Cardiac muscle cell (in vitro differentiated cells and primary cell): ENCODE measurements at places on chromosomes 5 and 9. TPM values are rescaled to one million over a fixed set of nuclear protein-coding genes. Genes with fewer than 3 reads are reported as not detected.
A peak's percentile ranks its signal among the peaks of the same experiment; 100 is the strongest.

C9orf153 gene
- 0.74 and 1.0 TPM in 2 replicates for total RNA-seq

AK8 gene
- total RNA-seq = 0.25 and 0.83 TPM in 2 replicates

GABRA6 gene
- total RNA-seq = not detected in 2 replicates

KLF9 gene
- total RNA-seq = 0.28 and 0.30 TPM in 2 replicates

PRRC2B gene
- 166 and 259 TPM in 2 replicates for total RNA-seq

LHX3 gene
- total RNA-seq = not detected in 2 replicates

CD72 gene
- 1.4 and 5.1 TPM in 2 replicates for total RNA-seq

CFAP90 gene
- 0.60 TPM in 1 of 2 replicates, not detected in the other for total RNA-seq

SCAMP1 gene
- 25.5 and 32.4 TPM in 2 replicates for total RNA-seq

DNA sequence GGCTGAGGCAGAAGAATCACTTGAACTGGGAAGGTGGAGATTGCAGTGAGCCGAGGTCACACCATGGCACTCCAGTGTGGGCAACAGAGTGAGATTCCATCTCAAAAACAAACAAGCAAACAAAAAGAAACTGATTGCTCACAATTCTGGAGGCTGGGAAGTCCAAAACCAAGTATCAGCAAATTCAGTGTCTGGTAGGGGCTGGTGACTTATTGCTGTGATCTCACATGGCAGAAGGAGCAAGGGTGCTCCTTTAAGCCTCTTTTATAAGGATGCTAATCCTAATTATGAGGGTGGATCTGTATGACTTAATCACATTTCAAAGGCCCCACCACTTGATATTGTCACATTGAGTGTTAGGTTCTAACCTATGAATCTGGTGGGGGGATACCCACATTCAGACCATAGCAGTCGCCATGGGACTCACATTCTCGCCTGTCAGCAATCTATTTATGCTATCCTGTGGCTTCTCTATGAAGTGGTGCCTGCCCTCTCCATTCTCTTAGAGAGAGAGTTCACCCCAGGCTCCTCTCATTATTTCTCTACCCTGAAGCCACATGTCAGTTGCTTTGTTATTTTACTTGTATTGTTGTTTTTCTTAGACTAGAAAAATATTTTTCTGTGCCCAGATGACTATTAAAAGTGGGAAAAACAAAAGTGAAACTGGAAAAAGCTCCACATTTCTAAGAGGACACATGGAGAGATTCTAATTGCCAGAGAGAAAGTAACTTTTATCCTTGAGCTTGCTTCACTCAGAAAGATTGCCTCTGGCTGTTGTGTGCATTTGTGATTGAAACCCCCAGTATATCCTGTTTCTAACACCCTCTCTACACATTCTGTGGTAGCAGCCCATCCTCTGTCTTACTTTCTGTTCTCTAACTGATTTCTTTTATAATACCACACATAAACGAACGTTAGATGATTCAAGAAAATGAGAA is 18.8 kb upstream of the PRLR start:
- no peaks in the 10 kb centered on the region for H3K27me3 ChIP-seq
- no peaks in the 10 kb centered on the region for H3K4me1 ChIP-seq
- no peak overlapping the region for H3K4me3 ChIP-seq
- DNase-seq = no peak

- H3K4me1 ChIP-seq = peaks cover 5% of the 10 kb centered on the region
- no peaks in the 10 kb centered on the region for H3K27me3 ChIP-seq
- no peak overlapping the region for H3K27ac ChIP-seq
- H3K4me3 ChIP-seq = no peak overlapping the region
- DNase-seq = no peak
Observed at GRCh38 chr9:130008538-130008937, 34.5 kb downstream of the FNBP1 start.

DNA sequence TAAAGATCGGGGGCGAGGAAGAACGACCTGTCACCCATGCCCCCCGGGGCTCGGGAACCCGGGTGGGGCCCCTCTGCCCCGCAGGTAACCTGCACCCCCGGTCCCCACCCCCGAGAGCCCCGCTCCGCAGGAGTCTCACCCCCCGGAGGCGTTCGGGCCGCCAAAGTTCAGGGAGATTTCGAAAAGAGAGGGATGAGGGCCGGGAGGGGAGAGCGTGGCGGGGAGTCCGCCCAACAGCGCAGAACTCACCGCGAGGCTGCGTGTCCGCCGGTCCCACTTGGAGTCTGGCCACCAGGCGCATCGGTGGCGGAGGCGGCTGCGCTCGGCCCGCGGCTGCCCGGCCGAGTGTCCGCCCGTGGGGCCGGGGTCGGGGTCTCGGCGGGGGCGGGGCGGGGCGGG is at the start of gene PHF19:
Gene PHF19 (minus strand): TSS at position 347 of the 399 bp plus-strand sequence. CDS start 2,447 bp downstream, outside the sequence.
- peaks cover 32% of the 10 kb centered on the region for H3K27me3 ChIP-seq
- peak within 1 kb of the TSS; percentile 2 for H3K27ac ChIP-seq
- H3K4me3 ChIP-seq = peak within 1 kb of the TSS; percentile 84
- no peaks in the 10 kb centered on the region for H3K4me1 ChIP-seq
- DNase-seq = peak; percentile 49

- H3K4me1 ChIP-seq = no peaks in the 10 kb centered on the region
- no peak overlapping the region for H3K27ac ChIP-seq
- DNase-seq = peak; percentile 54
- no peaks in the 10 kb centered on the region for H3K36me3 ChIP-seq
- no peaks in the 10 kb centered on the region for H3K27me3 ChIP-seq
Observed at GRCh38 chr9:38641985-38642864, 21.8 kb upstream of the ANKRD18A start.

DNA sequence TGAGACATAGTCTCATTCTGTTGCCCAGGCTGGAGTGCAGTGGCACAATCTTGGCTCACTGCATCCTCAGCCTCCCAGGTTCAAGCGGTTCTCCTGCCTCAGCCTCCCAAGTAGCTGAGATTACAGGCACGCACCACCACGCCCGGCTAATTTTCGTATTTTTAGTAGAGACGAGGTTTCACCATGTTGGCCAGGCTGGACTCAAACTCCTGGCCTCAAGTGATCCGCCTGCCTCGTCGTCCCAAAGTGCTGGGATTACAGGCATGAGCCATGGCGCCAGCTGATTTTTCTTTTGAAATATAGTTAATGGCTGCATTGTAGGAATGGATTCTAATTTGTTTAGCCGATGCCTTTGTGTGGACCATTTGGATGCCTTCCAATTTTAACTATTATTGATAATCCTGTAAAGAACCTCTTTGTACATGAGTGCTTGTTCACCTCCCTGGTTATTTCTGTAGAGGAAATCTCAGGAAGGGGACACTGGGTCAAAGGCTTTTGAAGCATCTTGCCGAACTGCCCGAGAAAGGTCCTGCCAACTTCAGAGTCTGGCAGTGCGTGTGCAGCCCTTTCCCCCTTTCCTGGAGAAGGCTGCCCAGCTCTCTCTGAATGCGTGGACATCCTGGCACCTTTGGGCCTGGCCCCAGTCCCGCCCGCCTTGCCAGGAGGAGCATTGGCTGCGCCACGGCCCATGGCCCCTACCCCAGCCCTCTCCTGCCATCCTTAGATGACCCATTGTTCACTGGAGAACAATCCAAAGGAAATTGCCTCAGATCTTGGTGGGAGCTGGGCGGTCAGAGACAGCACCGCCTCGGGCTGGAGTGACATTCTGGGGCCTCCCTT is 8.9 kb upstream of the NUP214 start:
- H3K27ac ChIP-seq = no peak overlapping the region
- H3K4me3 ChIP-seq = no peak overlapping the region
- no peaks in the 10 kb centered on the region for H3K4me1 ChIP-seq
- no peak for DNase-seq
- H3K27me3 ChIP-seq = no peaks in the 10 kb centered on the region

- H3K36me3 ChIP-seq = no peaks in the 10 kb centered on the region
- DNase-seq = no peak
- no peaks in the 10 kb centered on the region for H3K4me1 ChIP-seq
- H3K27me3 ChIP-seq = no peaks in the 10 kb centered on the region
- H3K4me3 ChIP-seq = no peak overlapping the region
- H3K27ac ChIP-seq = no peak overlapping the region
Observed at GRCh38 chr9:100465274-100465673, 7.7 kb upstream of the TMEFF1 start.

- no peaks in the 10 kb centered on the region for H3K27me3 ChIP-seq
- H3K4me1 ChIP-seq = no peaks in the 10 kb centered on the region
- no peaks in the 10 kb centered on the region for H3K36me3 ChIP-seq
Observed at GRCh38 chr5:62732677-62733121, 154.1 kb downstream of the LRRC70 start.

- H3K4me3 ChIP-seq = no peak overlapping the region
- H3K27me3 ChIP-seq = no peaks in the 10 kb centered on the region
- peaks cover 30% of the 10 kb centered on the region for H3K4me1 ChIP-seq
- peak overlapping the region; percentile 78 for H3K27ac ChIP-seq
- DNase-seq = peak; percentile 33
- H3K36me3 ChIP-seq = no peaks in the 10 kb centered on the region
Observed at GRCh38 chr9:20692554-20692953, 8.5 kb downstream of the FOCAD start.

GRCh38 chr5:119630752-119631440 is 1.5 kb downstream of the FAM170A start:
- no peak overlapping the region for H3K4me3 ChIP-seq
- H3K27me3 ChIP-seq = no peaks in the 10 kb centered on the region
- no peaks in the 10 kb centered on the region for H3K4me1 ChIP-seq
- no peak for DNase-seq

GRCh38 chr5:90612919-90613318 is 54.3 kb downstream of the ADGRV1 start:
- no peak overlapping the region for H3K4me3 ChIP-seq
- H3K27ac ChIP-seq = no peak overlapping the region
- no peaks in the 10 kb centered on the region for H3K27me3 ChIP-seq
- H3K36me3 ChIP-seq = no peaks in the 10 kb centered on the region
- no peak for DNase-seq
